ENCODE measurements at places on chromosomes 11 and 22.

DNA sequence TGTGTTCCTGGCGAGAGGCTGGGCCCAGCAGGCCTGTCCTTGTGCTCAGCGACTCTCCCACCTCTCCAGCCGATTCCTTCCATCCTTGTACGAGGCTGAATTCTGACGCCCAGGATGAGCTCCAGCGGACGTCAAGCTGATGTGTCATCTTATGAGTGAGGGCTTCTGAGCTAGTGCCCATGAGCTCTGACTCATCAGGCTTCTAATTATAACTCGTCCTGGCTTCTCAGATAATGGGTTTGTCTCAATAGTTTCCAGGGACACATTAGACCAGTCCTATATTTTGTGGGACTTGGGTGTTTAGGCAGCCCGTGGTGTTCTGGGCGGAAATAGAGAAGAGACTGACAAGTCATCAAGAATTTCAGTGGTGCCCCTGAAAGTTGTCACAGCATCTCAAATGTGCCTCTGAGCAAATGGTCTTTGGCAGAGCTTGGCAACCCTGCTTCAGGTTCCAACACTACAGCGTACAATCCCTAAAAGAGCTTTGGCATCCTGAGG lies 108.2 kb upstream of the CD44 start:
- peak; percentile 21 for DNase-seq

- no peak for DNase-seq
These were observed 24.4 kb upstream of the SHISAL1 start for GRCh38 chr22:44336962-44337677.

DNA sequence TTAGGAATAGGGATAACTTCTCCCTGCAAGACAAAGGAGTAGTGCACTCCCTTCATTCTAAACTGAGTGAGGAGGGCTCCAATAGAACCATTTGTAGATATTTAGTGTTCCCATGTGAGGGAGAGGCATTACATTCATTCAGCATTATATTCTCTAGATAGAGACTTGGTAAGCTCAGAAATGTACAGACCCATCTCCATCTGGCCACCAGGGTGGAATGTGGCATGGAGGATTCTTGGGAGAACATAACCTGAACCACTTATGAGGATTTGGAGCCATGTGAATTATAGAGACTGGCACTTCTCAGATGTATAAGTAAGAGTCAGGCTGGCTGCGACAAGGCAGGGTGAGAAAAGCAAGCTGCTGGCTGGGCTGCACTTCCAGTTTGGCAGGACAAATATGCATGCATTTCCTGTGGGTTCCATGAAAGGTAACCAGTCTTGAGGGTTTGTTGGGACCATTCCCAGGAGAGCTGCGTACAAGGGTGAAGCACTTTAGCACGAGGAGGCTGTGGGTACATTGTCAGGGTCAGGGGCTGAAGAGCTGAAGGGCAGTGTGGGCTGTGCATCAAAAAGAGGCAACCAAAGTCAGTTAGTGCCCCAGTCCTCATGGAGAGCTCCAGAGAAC lies 9.2 kb downstream of the RRP8 start:
- DNase-seq: no peak

DNA sequence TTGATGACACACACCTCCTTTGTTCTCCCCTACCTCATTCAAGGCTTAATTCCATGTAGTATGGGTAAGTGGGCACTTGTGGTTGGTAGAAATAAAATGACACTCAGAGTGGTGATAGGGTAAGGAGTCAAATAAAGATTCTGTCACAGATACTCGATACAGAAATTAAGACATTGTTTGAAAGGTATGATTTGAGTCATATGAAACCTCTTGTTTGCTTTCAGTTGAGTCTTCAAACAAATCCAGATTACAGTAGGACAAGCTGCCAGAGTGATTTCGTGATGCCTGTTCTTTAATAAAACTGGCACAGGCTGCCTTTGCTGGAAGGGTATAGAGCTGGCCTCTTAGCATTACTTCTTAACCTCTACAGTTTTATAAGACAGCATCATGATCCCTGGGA lies 182.4 kb downstream of the SPON1 start:
- DNase-seq: no peak

DNA sequence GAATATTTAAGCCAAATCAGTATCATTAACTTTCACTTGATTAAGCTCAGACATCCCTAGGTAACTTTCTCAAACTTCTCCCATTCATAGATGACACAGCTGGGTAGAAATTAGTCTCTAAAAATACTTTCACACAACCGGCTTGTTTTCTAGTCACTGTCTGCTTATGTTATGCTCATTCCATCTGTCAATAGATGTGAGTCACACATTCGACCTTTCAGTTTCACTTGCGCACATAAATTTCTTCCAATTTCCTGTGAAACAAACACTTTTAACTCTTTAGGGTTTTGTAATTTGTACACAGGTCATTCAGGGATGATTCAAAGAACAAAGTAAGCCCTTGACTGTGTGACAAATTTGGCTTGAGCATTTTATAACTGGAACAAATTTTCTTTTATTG lies 723.0 kb downstream of the KCNA4 start:
- DNase-seq: no peak

GRCh38 chr22:42997582-42998090 lies 17.3 kb downstream of the PACSIN2 start:
- DNase-seq: no peak

DNA sequence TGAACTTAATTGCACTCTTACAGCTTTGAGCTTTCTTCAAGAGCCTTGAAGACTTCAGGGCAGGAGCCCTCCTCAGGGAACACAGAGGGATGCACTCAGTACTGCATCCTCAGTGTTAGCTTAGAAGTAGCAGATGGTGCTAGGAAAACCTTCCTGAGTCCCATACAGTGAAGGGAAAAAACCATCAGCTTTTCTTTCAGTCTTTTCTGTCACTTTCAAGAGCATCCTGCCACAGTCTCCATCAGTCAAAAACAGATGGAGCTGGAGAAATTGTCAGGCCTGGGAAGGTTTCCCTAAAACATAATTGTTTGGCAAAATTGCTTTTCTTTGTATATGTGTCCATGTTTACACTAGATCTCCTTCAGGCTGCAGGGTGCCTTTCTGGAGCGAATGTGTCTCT lies 384.1 kb downstream of the NELL1 start:
- DNase-seq: no peak

GRCh38 chr11:106398502-106399075 lies 321.1 kb downstream of the AASDHPPT start:
- DNase-seq: no peak

DNA sequence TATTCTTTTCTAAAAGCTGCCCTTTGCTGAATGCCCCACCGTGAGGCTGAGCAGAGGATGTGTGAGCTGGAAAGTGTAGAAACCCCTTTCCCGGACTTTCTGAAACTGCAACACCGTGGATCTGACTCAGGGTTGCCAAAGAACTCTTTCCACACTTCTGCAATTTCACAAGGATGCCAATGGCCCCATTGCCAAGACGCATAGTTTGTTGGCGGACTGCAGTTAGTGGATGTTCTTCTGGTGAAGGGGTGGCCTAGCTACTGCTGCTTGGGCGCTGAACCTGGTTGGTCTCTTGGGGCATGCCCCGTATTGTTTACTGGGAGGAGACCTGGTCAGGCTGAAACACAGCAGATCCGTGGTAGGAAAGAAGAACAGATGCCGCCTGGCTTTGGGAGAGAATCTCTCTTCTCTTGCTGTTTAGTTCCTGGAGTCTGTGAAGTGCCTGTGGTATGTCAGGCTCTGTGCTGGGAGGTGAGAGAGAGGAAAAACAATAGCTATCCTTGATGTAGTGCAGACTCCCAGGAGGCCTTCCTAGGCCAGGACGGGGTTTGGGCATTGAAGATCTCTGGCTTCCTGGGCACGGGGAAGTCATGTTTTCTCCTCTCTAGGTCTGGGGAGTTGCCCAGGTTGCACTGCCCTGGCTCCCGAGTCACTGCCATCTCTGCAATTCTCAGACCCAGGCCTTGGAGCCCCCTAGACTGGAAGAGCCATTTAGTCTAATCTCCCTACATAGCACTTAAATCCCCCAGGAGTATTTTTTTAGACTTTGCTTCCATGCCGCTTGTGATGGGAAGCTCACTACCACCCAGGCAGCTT lies 26.9 kb downstream of the CD82 start:
- no peak for DNase-seq

GRCh38 chr22:47835726-47836125 lies 1073.3 kb downstream of the TBC1D22A start:
- DNase-seq: no peak

- no peak for DNase-seq
These were observed 3.3 kb upstream of the EPS8L2 start for GRCh38 chr11:702462-703461.

DNA sequence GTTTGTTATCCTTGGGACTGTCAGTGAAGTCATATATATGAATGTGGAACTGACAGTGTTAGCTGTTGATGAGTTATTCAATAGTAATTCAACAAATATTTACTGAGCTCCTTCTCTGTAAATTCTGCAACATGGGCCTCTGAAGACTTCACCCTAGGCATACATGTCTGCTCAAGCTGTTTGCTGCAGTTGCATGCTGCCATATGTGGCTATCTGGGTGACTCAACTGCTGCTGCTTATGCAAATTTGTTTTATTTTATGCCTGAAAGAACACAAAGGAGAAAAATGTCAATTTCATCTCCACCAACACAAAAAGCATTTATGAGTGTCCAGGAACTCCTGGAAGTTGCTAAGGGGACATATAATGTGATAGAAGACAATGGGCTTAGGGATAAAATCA lies 417.6 kb downstream of the AASDHPPT start:
- DNase-seq: no peak

- no peak for DNase-seq
These were observed 35.5 kb downstream of the SPATA19 start for GRCh38 chr11:133809569-133810491.

DNA sequence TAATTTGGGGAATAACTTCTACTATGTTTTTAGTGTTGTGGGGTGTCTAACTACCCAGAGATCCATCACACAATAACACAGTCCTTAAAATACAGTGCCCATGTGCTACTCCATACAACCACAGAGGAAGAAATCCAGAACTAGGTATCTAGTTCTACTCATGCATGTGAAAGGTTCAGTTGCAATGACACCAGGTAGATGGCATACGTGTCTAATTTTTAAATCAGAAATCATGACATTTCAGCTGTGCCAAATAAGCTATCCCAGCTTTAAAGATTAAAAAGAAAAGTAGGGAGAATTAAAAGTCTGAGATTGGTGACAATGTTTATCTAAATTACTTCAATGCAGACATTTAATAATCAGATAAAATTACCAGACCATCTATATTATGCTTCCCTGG lies 122.2 kb downstream of the CD44 start:
- DNase-seq: no peak

DNA sequence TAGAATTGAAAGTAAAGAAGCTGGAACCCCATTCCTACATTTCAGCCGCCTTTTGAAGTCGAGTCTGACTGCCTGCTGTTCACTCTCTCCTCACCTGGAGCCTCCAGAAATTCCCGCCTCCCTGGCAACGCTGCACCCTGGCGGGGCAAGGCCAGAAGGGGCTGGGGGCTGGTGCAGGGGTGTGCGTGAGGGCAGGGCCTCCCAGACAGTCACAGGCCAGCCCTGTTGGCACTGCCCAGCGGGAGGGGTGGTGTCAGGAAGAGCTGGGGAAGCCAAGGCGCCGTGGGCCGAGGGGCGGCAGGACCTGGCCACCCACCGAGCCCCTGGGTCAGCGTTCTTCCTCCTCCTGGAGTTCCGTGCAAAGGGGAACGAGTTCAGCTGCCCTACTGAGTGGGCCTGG lies 123.2 kb downstream of the KCNQ1OT1 start:
- no peak for DNase-seq

DNA sequence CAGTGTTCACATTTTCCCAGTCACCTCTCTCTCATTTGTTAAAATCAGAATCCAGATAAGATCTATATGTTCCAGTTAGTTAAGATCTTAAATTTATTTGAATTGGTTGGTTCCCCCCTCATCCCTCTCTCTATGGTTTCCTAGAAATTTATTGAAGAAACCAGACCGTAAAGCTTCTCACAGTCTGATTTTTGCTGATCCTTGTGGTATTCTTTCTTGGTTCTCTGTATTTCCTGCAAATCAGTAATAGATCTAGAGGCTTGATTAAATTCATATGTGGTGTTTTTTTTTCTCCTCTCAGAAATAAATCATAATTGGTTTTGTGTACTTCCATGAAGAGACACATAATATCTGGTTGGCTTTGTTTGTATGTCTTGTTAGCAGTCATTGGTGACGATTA lies 147.5 kb downstream of the TMEM135 start:
- DNase-seq: no peak

DNA sequence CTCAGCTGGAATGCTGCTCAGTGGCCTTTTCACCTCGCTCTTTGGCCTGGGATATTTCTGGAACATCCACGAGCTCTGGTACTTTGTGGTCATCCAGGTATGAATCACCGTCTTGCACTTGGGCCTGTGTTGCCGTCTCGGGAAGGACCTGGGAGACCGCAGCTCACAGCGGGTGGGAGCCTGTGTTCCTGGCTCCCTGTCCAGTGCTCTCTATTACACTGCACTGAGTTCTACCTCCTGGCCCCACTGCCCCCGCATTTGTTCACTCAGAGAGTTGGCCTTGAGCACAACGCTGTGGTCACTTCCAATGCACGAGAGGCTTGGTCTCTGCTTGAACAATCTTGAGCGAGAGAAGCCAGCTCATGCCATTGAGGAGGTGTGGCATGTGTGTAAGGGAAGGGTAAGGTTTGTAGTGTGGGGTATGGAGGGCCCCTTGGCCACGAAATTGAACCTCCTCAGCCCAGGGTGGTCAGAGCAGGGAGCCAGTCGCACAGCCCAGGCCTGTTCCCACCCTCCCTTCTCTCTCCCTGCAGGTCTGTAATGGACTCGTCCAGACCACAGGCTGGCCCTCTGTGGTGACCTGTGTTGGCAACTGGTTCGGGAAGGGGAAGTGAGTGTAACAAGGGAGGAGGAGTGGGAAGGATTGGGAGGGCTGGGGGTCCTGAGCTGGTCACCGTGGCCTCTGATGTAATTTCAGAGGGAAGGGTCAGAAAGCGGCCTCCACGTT lies 16.2 kb downstream of the SLC37A2 start:
- DNase-seq: no peak

GRCh38 chr22:37242395-37242918 lies 1.6 kb downstream of the RAC2 start:
- DNase-seq: no peak

DNA sequence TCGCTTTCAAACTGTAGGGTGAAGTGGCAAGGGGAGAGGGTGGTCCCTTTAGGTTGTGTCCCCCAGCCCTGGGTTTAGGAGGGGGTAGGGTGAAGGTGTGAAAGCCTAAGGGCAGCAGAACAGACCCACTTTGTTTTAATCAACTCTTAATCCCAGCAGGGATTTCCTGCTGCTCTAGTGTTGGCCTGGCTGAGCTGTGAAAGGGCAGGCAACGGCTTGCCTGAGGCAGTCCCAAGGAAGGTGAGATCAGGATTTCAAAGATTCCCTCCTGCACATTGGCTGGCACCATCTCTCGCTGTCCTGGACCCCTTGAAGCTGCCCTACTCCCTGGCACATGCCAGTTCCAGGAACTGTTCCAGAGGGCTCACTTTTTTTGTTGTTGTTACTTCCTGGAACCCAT lies 221.3 kb downstream of the INSC start:
- no peak for DNase-seq

DNA sequence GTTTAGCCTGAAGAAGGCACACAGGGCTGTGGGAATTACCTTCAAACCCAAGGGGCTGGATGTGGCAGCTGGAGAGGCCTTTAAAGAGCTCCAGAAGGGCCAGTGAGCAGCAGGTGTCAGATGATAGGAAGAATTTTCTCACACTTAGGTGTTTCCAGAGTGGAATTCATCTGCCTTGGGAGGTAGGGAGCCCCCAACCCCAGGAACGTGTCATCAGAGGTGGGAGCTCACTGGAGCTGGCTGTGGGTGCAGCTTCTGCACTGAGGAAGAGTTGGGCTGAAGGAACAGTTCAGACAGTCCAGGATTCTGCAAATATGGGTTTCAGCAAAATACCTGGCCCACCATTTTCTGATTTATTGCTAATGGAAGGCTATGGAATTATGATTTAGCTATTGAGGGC lies 119.5 kb upstream of the LMO1 start:
- DNase-seq: no peak

- no peak for DNase-seq
These were observed 353.7 kb downstream of the INSC start for GRCh38 chr11:15468466-15468865.

Data from 8988T (cell line).